Ovary (tissue), 10 donors: ENCODE measurements at places on chromosomes 2 and 18. TPM values are rescaled to one million over a fixed set of nuclear protein-coding genes. Genes with fewer than 3 reads are reported as not detected.

M1AP gene
- not detected for total RNA-seq

ELOA2 gene
- not detected for total RNA-seq

FN1 gene
- 208 TPM for total RNA-seq

SAG gene
- not detected for total RNA-seq

SANBR gene
- total RNA-seq = 9.5 TPM

EMX1 gene
- total RNA-seq = 0.20 TPM

NUP35 gene
- total RNA-seq = 15.2 TPM

DNA sequence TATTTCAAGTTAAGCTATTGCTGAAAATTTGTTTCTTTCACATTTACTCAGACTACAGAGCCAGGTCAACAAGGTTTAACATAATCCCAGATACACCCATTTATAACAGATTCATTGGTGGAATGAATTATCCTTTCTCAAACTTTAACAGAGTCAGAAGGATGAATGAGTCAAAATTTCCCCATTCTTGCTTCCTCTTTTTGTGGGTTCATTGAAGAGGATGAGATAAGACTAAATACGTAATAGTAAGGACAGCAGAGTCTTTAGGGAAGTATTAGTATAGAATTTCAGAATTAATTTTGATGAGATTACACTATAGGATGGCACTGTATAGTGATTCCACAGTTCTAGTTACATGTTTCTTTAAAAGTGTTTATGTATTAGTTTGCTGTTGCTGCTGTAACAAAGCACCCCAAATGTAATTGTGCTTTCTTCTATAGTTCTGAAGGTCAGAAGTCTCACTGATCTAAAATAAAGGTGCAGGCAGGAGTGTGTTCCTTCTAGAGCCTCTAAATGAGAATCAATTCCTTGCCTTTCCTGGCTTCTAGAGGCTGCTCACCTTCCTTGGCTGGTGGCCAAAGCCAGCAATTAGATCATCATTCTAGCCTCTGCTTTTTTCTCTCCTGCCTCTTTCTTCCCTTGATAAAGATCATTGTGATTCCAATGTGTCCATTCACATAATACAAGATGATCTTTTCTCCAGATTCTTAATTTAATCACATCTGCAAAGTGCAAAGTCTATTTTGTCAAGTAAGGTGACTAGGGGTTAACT lies 309.3 kb upstream of the PIK3C3 start:
- DNase-seq = no peak

DNA sequence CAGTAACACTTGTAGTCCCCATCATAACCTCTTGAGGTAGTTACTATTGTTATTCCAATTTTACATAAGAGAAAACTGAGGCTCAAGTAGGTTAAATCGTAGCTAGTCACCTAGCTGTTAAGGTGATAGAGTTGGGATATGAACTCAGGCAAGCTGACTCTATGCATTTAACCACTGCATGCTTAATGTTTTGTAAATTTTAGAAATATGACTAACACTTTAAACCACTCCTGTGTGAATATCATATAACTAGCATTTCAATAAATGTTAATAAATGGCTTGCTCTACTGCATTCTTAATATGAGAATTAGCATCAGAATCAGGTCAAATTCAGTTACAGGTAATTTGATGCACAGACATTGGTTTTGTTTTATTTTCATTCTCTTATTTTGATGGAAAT lies 35.6 kb upstream of the CREB1 start:
- no peak for DNase-seq

GRCh38 chr2:239945751-239946561 lies 79.2 kb downstream of the NDUFA10 start:
- peak; percentile 7 for DNase-seq

DNA sequence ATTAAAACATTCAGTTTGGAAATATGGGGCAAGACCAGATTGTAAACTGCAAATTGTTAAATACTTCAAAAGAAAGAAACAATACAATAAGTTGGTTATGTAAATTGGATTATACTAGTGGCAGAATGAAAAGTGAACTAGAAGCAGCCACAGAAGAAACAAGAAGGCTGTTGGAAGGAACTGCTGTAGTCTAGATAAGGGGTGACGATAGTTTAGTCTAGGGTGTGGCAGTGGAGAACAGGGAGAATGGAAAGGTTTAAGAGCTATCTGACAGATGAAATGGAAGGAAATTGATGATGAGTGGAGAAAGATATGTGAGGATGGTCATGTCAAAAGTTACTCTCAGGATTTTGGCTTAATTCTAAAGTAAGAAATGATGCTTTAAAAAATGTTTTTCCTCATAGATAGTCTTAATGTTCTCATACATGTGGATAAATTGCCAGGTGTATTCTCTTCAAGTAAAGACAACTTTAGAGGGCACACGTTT lies 179.7 kb downstream of the GPD2 start:
- DNase-seq = no peak

- no peak for DNase-seq
Observed at GRCh38 chr2:39902103-39902502, 123.0 kb upstream of the THUMPD2 start.

GRCh38 chr2:54377901-54378493 lies 78.1 kb upstream of the SPTBN1 start:
- DNase-seq = no peak

- DNase-seq = no peak
Observed at GRCh38 chr2:145273840-145274239, 753.9 kb upstream of the ZEB2 start.

DNA sequence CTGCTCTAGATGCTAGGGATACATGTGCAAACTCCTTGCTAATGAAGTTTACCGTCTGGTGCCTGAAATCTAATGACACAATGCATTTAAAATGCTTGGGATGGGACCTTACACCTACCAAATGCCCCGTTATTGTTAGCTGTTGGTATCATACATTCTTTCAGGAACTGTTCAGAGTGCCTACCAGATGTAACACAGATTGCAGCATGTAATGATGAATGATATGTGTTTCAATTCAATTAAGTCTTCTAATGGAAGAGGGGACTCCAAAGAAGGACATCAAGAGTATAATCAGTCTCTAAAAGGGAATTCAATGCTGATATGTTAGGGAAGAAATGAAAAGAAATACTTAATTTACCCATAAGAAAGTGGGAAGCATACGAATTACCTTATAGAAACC lies 3.2 kb downstream of the LYPD6 start:
- DNase-seq = no peak

GRCh38 chr2:118197011-118197675 lies 108.9 kb downstream of the INSIG2 start:
- no peak for DNase-seq

- no peak for DNase-seq
Observed at GRCh38 chr2:71725836-71726235, 272.5 kb downstream of the DYSF start.

- DNase-seq = no peak
Observed at GRCh38 chr2:16630463-16630862, 35.2 kb downstream of the CYRIA start.

DNA sequence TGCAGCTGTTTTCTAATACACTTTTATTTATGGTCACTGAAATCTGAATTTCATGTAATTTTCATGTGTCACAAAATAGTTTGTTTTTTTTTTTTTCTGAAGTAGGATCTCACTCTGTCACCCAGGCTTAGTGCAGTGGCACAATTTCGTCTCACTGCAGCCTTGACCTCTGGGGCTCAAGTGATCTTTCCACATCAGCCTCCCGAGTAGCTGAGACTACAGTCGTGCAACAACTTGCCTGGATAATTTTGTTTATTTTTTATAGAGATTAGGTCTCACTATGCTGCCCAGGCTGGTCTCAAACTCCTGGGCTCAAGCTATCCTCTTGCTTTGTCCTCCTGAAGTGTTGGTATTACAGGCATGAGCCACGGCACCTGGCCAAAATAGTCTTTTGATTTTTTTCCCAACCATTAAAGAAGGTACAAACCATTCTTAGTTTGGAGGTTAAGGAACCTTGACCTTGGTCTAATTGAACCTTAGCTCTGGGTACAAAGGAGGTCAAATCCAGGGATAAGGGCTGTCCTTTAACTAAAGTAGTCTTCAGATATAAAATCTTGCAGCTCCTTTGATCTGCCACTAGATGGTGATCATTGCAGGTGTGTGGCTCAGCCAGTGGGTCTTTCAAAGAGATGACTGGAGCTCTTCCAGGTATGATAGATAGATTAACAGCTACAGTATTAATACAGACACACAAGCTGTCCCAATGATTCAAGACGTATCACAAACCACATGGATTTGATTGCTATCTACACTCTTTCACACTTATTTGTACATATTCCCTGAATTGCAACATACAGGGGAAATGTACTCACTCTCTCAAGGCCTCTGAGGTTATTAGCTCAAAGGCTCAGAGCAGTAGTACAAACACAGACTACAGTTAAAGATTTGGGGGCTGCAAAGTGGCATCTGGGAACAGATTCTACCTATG lies 4.7 kb upstream of the KRCC1 start:
- no peak for DNase-seq

GRCh38 chr18:65215865-65216466 lies 534.8 kb upstream of the CDH7 start:
- no peak for DNase-seq

DNA sequence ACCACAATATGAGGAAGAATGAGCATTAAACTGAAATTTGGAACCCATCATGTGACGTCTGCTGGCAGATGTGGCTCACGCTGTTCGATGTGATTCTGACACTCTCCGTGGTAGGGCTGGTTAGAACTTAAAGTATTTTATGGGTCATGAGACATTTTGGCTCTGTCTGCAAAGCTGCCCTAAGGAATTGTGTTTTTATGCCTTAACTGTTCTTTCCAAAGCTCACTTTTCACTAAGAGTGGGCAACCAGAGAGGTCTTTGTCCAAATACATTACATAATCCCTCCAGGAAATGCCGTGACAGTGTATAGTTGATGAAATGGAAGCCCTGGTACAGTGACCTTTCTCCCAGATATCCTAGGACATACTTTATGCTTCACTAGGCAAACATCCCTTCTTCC lies 119.1 kb downstream of the AQP4 start:
- no peak for DNase-seq

GRCh38 chr2:159285929-159286708 lies at the start of gene WDSUB1:
TSS of gene WDSUB1 (minus strand) at chr2:159286703. CDS start at chr2:159283069, 3,634 bp downstream.
- peak; percentile 73 for DNase-seq

GRCh38 chr18:6256521-6256920 lies 158.2 kb downstream of the L3MBTL4 start:
- peak; percentile 33 for DNase-seq

GRCh38 chr18:34773378-34773777 lies 63.3 kb downstream of the DTNA start:
- no peak for DNase-seq

DNA sequence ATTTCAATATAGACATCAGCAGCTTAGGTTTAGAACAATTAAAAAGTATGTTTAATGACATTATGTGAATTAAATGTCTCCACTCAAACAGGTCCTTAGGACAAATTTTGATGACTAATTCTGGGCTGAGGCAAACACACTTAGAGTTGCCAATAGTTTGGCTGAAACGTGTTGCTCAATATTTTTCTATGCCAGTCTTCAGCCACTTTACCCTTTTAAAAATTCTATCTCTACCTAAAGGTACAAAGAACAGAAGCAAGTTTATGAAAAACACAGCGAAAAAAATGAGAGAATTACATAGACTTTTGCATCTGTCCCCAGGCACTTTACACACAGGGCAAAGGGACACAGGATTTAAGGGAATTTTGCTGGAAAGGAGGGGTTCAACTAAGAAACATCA lies 4.5 kb downstream of the IDH1 start:
- no peak for DNase-seq

DNA sequence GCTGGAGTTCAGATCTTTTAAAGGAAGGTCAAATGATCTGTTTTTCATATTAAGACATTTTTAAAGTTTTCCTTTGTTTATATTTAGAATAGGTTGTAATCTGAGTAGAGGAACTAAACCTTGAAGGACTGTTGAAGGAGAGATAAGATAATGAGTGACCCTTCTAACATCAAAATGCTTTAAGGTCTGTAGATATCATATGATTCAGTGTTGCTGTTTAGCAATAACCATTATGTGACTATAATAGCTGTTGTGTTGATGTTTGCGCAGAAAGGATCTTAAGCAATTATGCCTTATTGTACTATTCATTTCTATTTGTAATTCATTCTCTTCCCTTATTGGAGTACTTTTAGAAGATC lies 60.0 kb downstream of the SLC16A14 start:
- DNase-seq = no peak

- DNase-seq = no peak
Observed at GRCh38 chr18:23735021-23735464, 45.8 kb downstream of the LAMA3 start.

GRCh38 chr2:218262631-218263586 lies 2.1 kb downstream of the GPBAR1 start:
- peak; percentile 42 for DNase-seq

DNA sequence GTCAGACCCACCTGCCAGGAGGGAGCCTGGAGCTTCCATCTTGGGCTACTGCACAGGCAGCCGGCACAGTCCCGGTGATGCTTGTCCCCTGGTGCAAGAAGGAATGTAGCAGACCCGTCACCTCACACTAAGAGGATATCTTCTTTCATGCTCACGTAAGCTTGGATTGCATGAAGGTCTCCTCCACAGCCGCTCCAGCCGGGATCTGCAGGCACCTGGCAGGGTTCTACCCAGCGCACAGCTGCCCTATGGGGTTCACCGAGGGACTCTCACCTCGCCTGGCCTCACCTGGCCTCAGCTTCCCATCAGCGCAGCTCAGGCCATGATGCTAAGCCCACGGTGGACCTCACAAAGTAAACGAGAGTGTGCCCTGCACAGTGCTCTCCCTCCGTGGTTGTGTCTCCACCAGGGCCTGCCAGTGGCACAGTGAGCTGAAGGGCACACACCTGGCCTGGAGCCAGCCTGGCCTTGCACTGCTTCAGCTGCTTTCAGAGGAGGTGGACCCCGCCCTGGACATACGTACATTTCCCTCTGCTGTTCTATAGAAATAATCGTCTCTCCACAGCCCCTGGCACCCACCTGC lies 239.1 kb downstream of the SEPTIN10 start:
- no peak for DNase-seq

DNA sequence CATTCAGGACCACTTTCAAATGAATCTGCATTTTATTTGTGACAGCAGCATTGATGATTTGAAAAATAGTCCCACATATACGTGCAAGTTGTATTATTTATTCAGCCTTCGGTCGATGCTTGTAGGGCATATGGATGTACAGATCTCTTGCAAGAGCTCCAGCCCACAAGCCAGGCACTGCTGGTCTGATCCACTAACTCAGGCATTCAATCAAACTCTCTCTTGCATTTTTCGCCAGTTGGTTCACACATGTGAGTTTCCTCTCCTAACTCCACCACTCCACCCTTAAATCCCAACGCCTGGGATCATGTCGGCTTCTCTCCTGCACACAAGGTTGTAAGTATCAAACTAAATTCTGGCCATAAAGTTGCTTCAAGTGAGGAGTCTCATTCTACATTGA lies 318.7 kb downstream of the CYP26B1 start:
- DNase-seq = no peak

GRCh38 chr2:21928292-21928691 lies 804.5 kb downstream of the TDRD15 start:
- DNase-seq = no peak
